Stimulated activated CD4-positive, alpha-beta T cell treated with anti-CD3 and anti-CD28 coated beads, Interleukin-12 subunit alpha, Interleukin-12 subunit beta, amount 100 ng/mL, for 4 hours (primary cell): ENCODE measurements at places on chromosomes 3 and 15.

DNA sequence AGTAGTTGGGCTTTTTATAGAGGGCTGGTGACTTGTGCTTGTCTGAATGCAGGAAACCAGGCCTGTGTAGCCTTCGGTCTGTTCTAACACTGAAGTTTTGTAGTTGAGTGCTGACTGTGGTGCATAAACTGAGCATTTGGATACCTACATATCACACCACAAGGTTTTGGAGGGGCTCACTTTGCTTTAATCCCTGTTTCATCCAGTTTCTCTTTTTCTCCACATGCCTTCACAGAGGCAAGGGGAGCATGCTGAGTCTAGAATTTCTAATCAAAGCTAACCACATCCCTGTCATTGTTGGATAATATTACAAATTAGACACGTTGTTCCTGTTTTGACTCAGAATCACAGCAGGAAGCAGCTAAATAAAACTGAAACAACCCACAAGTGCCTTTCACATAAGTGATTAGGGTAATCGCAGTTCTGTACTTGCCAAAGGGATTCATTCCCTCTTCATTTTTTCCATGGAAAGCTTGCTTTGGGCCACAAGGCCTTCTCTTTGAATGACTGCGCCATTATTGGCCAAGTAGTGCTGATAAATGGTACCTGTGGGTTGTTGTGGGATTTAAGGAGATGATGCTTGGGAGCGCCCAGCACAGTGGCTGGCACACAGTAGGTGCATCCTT is 48.9 kb downstream of the TGFBR2 start:
- DNase-seq: no peak

GRCh38 chr3:99854756-99855298 is 37.2 kb downstream of the CMSS1 start:
- DNase-seq: no peak

DNA sequence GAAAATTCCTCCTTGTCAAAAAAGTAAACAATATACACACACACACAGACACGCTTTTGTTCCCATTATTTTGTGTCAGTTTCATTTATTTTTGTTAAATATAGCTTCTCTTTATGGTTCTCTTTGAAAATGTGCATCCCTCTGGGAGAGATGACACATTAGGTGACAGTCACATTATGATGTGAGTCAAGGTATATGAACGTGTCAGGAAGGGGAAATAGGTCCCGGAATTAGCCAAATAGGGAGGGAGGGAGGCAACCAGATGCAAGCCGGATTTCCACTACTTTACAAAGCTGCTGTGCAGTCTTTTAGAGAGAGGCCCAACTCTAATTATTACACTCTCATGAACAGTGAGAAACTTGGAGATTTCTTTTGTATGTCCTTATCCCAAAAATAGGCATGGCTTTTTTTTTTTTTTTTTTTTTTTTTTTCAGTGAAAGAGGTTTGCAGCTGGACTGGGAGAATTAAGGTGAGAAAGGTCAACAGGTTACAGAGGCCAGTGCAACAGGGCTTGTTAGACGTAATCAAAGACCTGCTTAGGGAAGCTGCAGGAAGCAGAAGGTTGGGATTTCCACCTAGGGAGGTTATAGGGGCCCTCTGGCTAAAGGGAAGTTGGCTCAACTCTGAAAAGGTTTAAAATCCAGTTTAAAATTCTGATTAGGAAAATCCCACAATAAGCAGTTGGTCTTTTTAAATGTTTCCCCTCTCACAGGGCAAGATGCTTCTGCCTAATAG is 240.5 kb upstream of the UBE2E1 start:
- DNase-seq: no peak

DNA sequence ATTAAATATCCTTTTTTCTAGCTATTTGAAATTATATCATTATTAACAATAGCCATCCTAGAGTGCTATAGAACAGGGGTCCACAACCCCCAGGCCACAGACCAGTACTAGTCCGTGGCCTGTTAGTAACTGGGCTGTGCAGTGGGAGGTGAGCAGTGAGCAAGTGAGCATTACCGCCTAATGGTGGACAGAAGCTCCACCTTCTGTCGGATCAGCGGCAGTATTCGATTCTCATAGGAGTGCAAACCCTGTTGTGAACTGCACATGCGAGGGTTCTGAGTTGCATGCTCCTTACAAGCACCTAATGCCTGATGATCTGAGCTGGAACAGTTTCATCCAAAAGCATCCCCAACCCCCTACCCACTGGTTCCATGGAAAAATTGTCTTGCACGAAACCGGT is 11.7 kb downstream of the CLDN16 start:
- no peak for DNase-seq

DNA sequence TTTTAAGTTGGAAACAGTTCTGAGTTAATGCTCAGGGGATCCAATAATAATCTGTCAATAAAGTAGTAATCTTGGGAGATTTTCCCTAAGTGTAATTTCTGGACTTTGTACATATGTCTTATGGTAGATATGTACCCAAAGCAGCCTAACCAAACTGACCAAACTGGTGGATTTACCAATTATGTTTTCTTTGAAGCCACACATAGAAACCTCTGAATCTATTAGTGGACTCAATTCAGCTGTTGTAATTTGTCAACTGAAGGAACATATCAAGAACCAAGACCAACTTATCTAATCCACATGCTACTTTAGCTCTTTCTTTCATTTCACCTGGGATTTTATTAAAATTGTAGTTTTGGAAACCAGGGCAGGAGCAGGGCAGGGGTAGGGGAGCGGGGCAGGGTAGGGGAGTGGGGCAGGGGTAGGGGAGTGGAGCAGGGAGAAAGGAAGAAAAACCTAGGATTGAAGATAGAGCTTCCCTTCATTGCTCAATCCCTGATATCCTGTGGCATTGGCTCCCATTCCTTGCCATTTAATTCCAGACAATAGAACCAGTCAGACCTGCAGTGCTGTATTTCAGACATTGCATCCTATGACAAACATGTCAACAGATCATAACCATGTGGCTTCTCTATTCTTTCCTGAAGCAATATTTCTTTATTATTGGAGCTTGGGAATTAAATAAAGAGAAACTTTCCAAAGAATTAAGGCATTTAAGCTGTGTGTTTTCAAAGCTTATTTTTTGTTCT is 101.8 kb downstream of the NFKBIZ start:
- no peak for DNase-seq

- no peak for DNase-seq
These were observed 1022.9 kb downstream of the MCTP2 start for GRCh38 chr15:95254263-95254662.

DNA sequence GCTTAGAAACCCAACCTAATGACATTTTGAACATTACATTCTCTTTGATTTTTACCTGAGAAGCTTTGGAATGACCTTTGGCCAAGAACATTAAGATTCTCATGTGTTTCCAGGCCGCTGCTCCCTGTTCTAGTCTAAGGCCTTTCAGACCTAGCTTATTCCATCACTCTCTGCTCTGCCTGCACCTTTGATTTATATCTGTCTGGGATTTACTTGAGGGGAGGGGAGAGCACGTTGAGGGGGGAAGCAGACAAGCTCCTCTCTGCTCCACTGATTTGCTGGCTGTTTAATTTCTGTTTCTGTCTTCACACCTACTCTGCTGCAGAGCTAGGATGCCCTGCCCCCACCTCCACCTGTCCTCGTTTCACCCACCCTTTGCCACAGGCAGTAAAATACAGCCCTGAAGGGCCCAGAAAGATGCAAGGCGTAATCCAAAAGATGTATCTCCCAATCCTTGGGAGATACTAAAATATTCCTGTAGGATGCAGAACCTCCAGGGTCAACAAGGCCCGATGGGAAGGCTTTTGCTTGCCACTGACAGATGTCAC is 429.8 kb downstream of the EPHB1 start:
- DNase-seq: no peak

DNA sequence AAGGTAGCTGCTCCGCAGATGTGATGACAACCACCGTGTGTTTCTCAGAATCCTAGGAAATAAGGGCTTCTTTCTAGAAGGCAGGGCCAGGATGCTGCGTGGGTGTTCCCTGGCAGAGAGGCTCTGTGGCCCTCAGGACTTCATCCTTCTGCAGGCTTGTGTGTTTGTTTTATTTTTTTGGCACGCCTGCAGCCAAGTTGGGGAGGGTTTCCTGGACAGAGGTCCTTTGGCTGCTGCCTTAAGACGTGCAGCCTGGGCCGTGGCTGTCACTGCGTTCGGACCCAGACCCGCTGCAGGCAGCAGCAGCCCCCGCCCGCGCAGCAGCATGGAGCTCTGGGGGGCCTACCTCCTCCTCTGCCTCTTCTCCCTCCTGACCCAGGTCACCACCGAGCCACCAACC is at the start of gene CLEC3B:
CLEC3B (plus strand) TSS at position 266 of the 400 bp plus-strand sequence; CDS start at position 326, 60 bp downstream.
- no peak for DNase-seq
